ENCODE measurements at places on chromosomes 6 and 20. TPM values are rescaled to one million over a fixed set of nuclear protein-coding genes. Genes with fewer than 3 reads are reported as not detected.

The BLOC1S5 gene
- polyA plus RNA-seq: 3.6 TPM

The HLA-DQA2 gene
- not detected for polyA plus RNA-seq

The CDH26 gene
- 2.4 TPM for polyA plus RNA-seq

The PRL gene
- not detected for polyA plus RNA-seq

The SRMS gene
- polyA plus RNA-seq: not detected

The GTF3C6 gene
- polyA plus RNA-seq: 102 TPM

The C20orf141 gene
- not detected for polyA plus RNA-seq

The HS3ST5 gene
- not detected for polyA plus RNA-seq

Data from heart right ventricle (tissue), 16 donors.